AG10803 (cell line): ENCODE measurements at places on chromosomes 1 and 21.

DNA sequence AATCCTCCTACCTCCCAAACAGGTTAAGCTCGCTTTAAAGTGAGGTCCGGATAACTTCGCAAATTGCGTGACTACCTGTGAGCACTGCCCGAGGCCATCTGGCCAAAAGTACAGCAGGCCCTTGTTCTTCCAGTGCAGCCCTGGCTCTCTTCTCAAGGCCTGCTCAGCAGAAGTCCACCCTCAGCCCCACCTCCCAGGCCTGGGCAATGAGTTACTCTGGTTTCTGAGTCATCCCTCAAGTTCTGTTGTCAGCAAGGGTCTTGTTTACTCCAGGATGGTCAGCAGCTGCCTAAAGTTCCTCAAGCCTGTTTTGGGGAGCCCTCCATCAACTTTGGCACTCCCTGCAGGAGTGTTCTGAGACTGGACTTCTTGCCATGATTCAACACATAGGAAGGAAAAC is 101.7 kb downstream of the BCAR3 start:
- DNase-seq: peak; percentile 93

DNA sequence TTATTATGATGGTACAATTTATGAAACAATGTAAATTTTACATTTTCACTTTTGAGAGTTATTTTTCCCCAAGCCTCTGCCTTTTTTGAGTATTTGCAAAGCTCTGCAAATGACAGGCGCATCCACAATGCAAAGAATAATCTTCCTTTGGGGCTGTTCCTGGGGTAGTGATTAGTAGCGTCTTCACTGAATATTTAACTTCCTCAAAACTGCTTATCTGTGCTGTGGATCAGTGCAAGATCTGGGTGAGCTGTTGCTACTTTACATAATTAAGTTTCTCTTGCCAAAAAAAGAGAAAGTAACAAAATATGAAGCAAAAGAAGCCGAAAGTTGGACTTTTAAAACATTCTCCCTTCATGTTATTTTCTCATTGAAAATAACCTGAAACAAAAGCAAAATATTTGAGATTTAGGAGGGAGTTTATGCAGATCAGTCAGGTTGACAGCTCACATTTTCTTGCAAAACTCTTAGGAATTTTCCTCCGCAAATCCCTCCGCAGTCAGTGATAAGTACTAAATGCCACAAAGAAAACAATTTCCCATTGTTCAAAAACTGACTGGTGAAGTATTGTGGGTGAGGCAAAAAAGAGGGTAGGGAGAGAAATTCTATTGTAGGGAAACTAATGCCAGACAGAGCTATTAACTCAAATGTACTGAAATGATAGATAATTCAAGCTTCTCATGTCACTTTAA is 276.4 kb upstream of the B3GALT2 start:
- DNase-seq: no peak

- DNase-seq: no peak
Measured at GRCh38 chr1:245938046-245938435, 569.0 kb downstream of the SMYD3 start.

GRCh38 chr1:112549590-112549989 is 40.8 kb downstream of the WNT2B start:
- DNase-seq: no peak

GRCh38 chr1:3586986-3587759 is 24.1 kb downstream of the MEGF6 start:
- DNase-seq: peak; percentile 19

DNA sequence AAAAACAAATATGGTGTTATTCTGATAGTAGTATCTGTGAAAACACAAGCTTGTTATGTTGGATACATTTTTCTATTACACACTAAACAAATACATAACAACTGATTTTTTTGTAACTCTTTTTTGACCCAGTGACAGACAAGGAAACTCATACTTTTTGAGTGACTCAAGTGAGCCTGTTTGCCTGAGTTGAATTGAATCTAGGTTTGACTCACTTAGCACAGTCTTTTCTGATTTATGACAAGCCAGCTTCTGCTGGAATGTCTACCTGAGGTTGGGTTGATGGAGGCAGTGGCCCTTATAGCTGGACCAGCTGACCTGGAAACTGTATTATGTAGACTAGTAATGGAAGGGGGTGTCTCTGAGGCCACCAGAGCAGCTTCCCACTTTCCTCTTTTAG is 4.2 kb upstream of the CLCA4 start:
- DNase-seq: no peak

GRCh38 chr1:227914801-227915563 is 32.8 kb downstream of the WNT9A start:
- DNase-seq: no peak

DNA sequence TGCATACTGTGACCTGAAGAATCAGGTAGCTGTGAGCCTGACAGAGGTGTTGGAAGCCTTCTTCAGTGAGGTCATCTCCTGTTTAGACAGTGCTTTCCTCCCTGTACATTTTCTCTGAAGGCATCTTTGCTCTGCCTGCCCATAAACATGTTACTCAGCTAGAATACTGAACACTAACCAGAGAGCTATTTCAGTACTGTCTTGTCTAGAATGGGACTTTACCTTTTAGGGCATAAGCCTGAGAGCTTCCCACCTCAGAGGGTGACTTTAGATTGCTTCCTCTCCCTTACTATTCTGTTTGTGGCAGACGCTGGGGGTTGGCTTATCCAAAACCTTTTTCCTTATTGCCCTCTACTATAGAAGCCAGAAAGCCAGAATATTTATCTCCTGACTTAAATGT is 23.3 kb upstream of the ZNF326 start:
- no peak for DNase-seq
